ENCODE measurements at places on chromosomes 11 and 22.

- DNase-seq, result no peak
These were observed 5.9 kb upstream of the SYCE3 start for GRCh38 chr22:50568626-50569025.

DNA sequence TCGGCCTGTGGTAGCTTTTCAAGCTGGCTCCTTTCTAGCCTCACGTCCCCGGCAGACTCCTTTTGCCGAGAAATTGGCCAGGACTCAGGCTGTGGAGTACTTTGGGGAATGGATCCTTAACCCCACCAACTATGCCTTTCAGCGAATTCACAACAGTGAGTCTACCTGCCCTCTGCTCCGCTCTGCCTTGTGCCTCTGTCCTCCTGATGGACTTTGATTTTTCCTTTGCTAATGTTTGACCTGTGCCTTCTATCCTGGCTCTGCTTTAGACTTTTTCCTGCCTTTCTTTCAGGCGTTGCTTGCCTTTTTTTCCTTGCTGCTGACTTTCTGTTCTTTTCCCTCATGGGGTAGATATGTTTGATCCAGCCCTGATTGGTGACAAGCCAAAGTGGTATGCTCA lies 12.5 kb downstream of the MADD start:
- no peak for DNase-seq

DNA sequence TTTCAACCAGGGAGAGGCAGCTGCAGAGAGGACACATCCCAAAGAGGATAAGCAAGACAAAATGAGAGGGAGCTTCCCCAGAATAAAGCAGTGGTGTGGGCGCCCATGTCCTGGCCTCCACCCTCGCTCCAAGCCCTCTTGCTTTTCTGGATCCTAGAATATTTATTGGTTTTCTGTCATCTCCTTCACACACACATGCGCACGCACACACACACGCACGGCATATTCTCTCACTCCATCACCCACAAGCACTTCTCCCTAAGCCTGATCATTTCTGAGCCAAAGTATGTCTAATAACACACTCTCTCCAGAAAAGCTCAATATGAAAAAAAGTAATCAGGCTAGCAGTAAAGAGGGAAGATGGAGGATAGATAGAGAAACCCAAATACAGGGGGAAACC lies 7.6 kb downstream of the IGSF9B start:
- DNase-seq, result no peak

DNA sequence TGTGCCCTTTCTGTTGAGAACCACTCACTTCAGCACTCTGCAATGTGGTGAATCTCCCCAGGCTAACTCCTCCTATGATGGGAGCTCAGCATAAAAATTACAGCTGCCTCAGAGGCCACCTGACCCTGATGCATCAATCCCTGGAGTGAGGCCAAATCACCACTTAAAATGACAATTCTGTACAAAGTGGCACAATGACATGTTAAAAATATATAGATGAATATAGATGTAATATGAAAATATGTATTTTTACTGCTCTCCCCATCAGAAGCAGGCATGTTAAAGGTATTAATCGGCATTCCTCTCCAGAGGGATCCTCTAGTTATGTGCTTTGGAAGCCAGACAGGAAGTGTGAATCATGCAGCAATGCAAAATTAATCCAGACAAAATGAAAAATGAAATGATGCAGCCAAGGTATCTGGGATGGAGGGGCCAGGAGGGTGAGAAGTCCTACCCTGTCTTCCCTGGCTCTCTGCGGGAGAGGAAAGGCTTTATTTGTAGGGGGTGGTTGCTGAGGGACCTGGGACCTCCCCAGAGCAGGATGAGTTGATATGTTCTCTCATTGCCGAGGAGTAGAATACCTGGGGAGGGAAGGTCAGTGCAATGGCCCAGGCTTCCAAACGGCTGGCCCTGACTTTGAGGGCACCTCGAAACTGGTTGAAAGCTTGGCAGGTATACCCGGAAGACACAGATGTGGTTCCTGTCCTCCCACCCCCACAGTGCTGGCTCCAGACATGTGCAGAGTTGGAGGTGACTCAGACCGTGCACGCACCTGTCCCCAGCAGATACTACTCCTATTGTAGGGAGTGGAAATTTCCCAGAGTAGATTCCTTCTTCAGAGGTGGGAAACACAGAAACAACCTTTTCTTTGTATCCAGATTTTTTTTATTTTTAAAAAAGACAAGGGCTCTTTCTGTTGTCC lies 347.9 kb upstream of the NCAM1 start:
- no peak for DNase-seq

DNA sequence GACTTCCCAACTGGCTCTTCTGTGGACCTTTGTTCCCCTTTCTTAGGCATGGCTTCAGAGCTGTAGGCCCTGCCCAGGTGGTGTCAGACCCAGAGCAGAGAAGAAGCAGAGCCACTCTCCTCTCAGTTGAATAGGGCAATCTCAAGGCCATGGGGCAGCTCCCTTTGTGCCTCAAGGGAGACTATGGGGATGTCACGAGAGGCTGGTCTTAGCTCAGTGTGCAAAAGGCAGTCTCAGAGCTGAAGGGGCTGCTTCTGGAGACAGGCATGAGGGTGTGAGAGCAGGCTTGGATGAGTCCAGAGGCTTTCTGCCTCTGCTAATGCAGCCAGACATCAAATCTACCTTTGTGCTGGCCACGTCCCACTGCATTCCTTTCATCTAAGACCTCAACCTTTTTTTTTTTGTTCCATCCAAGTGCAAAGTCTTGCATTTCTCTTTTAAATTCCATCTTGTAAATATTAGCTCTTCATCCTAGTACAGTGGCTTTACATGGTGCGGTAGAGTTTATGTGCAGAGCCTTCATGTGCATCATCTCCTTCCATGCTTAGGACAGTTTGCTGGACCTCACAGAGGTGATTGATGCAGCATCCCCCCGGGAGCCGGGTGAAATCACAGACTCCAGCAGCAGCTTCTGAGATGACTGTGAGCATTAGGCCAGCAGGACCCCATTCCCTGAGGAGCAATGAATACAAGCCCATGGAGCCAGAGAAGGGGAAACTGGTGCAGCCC lies 34.2 kb upstream of the FCHSD2 start:
- no peak for DNase-seq

Measured in hippocampal formation (tissue), 2 donors.